ENCODE measurements at places on chromosomes 1 and 21. TPM values are rescaled to one million over a fixed set of nuclear protein-coding genes. Genes with fewer than 3 reads are reported as not detected.

GRCh38 chr21:14866859-14867765 lies 197.7 kb downstream of the NRIP1 start:
- DNase-seq: no peak

- no peak for DNase-seq
Observed at GRCh38 chr1:241531195-241532161, 700 bp upstream of the KMO start.

GRCh38 chr1:234468580-234468979 lies 10.4 kb downstream of the TARBP1 start:
- no peak for DNase-seq

DNA sequence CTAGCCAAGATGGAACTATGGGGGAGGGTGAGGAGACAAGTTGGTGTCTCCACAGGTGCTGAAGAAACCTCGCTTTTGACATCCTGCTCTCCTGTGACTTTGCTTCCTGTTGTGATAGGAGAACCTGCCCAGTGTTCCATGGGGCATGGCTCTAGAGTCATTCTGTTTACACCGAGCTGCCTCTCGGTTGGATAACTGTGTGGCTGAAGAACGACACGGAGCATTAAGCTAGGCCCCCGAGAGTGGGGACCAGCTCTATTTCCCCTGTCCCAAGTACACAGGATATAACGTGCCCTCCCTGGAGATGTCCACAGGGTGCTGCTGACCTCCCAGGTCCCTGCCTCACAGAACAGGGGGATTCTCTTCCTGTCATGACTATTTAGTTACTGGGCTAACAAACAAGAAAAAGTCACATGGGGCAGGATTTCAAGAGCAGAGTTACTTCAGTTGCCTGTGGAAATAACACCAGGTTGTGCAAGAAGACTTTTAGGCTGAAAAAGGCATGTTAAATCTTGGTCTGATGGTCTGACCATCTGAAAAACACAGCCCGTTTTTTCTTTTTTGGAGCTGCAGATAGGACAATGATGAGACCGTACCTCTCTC lies 29.4 kb upstream of the PPP2R5A start:
- DNase-seq: no peak

- peak; percentile 29 for DNase-seq
Observed at GRCh38 chr1:43621386-43621785, 28.6 kb upstream of the KDM4A start.

DNA sequence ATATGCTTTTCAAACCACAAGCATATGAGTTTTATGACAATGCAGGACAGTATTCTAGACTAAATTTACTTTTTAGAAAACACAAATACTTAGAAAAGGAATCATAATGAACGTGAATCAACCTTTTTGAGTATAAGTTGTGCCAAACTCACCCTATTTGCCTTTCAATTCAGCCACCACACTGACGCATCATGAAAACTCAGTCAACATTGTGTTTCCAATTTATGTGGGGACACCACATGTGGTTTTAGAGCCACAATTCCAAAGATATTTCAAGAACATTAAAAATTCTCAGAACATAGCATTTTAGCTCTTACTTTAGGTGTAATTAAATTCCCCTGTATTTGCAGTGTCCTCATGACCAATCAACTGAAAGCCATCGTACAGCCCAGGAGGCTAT lies 118.8 kb downstream of the PTBP2 start:
- no peak for DNase-seq

The XCL1 gene
- total RNA-seq: not detected

Measured in posterior vena cava (tissue), 2 donors.